Stimulated activated CD8-positive, alpha-beta memory T cell treated with anti-CD3 and anti-CD28 coated beads, Interleukin-15, amount 100 ng/mL, for 24 hours (primary cell): ENCODE measurements at places on chromosomes 12 and 14.

GRCh38 chr12:12592930-12593329 lies 18.7 kb upstream of the CREBL2 start:
- no peak for DNase-seq

DNA sequence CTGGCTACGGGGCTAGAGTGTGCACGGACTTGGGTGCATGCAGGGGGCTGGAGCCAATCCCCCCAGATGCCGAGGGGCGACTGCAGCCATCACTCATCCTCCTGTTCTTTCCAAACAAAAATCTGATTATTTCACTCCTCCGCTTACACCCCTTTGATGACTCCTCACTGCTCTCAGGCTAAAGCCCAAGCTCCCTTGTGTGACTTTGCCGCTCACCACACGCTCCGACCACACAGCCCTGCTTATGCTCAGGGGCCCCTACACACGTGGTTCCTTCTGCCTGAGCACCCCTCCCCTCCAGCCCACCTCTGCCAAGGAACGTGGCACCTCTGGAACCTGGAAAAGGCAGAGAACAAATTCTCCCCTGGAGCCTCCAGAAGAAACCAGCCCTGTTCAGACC lies 13.7 kb downstream of the CHFR start:
- no peak for DNase-seq

DNA sequence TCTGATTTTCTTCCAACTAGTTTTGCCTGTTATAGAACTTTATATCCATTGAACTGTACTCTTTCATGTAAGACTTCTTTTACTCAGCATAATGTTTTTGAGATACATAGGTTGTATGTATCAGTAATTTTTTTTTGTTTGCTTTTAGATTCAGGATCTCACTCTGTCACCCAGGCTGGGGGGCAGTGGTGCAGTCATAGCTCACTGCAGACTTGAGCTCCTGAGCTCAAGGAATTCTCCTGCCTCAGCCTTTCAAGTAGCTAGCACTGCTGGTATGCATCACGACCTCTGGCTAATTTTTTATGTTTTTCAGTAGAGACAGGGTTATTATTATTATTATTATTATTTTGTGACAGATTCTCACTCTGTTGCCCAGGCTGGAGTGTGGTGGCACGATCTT lies 65.0 kb upstream of the DDHD1 start:
- DNase-seq = no peak

GRCh38 chr12:75577812-75578211 lies 66.4 kb upstream of the KRR1 start:
- DNase-seq = no peak

DNA sequence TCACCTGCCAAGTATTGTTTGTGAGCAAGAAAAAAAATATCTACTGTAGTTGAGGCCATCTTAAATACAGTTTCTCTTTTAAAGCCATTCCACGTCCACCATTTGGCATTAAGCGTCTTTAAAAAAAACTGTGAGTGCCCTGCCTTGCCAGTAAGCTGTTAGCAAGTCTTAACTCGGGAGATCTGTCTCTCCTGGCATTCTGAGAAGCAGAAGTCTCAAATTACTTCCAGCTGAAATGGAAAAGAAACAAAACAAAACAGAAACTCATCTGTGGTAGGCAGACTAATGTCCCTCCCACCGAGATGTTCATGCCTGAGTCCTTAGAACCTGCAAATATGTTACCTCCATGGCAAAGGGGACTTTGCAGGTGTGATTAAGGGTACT lies 126.2 kb downstream of the CRADD start:
- no peak for DNase-seq

GRCh38 chr12:79083181-79083580 lies 218.6 kb downstream of the SYT1 start:
- DNase-seq = no peak

DNA sequence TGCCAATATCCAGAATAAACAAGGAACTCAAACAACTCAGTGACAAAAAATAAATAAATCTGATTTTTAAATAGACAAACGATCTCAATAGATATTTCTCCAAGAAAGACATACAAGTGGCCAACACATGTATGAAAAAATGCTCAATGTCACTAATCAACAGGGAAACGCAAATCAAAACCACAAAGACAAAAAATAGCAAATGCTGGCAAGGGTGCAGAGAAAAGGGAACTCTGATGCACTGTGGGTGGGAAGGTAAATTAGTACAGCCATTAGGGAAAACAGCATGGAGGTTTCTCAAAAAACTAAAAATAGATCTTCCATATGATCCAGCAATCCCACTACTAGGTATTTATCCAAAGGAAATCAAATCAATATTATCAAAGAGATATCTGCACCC lies 3.5 kb upstream of the EIF5 start:
- DNase-seq = no peak

- no peak for DNase-seq
These were observed 567.9 kb downstream of the MED13L start for GRCh38 chr12:115709540-115710011.

DNA sequence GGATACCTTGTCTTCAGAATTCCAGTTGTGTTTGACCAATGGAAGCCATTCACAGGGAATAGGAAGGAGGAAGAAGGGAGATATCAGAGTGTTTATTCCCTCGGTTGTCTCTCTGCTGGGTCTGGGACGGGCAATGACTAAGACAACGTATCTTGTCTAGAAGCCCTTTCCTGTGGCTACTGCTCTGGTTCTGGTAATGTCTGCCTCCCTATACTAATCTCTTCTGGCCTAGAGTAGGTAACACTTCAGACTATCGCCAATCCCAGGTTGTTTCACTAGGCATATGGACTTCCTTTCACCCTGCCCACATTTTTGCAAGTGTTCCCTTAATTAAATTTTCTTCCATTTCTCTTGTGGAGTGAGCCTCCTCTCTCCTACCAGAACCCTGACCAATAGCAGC lies 687.7 kb upstream of the TBX3 start:
- no peak for DNase-seq

GRCh38 chr14:101380940-101381339 lies 180.4 kb upstream of the DIO3 start:
- DNase-seq = no peak

DNA sequence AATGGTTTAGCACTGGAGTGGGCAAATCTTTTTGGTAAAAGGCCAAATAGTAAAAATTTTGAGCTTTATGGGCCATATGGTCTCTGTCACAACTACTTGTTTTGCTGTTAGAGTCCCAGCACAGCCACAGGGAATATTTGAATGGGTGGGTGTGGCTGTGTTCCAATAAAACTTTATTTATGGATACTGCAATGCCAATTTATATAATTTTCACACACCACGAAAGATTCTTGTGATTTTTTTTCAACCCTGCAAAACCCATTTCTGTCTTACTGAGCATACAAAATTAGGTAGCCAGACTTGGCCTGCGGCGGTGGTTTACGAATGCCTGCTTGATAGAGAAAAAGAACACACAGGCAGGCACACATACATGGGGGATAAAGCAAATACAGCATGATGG lies 28.3 kb downstream of the TMEM120B start:
- no peak for DNase-seq

GRCh38 chr14:44940944-44941343 lies 20.8 kb downstream of the KLHL28 start:
- DNase-seq = no peak
